Thoracic aorta (tissue), 2 donors: ENCODE measurements at places on chromosomes 1 and 21. TPM values are rescaled to one million over a fixed set of nuclear protein-coding genes. Genes with fewer than 3 reads are reported as not detected.

- DNase-seq = no peak
Observed at GRCh38 chr1:186904361-186904760, 75.6 kb downstream of the PLA2G4A start.

- DNase-seq = no peak
Observed at GRCh38 chr1:11806307-11806936, 431 bp downstream of the CLCN6 start.

- no peak for DNase-seq
Observed at GRCh38 chr1:32263744-32264143, 12.7 kb downstream of the LCK start.

DNA sequence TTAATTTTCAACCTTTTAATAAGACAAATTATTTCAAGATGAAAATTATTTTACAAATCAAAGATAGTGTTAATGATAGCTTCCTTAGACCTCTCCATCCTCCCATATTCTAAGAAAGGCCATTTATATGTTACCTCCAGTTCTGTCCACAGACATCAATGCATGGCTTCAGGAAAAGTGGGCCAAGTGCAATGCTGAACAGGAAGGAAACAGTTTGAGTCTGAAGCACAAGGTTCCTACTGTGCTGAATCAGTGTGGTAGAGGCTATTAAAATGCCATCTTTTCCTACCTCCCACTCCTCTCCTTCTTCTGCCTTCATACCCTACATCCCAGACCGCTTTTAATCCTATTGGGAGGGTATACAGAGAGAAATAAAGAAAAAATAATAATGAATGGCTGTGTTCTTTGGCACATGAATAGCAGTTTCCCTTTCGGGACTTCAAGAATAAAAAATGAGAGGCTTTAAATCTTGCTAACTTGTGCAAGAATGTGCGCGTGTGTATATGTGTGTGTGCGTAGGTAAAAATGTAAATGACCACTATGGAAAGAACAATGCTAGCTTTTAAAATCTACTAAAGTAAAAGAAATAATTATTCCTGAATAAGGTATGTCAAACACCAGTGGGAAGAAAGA is 62.6 kb upstream of the C1orf105 start:
- DNase-seq = no peak

GRCh38 chr1:117615474-117615873 is 9.6 kb downstream of the TENT5C start:
- DNase-seq = no peak

DNA sequence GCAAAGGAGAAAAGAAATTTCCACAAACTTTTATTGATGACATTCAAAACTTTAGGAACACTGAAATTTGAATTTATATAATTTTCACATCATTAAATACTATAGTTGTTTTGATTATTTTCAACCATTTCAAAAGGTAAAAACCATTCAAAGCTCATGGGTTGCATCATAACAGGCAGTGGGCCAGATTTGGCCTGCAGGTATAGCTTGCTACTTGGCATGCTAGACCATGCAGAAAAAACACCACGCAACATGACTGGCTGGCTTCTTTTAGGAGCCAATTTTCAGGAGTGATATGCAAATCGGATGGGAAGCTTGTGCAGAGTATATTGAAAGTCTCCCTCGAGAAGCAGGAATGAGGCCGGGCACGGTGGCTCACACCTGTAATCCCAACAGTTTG is 144.8 kb downstream of the GLUL start:
- no peak for DNase-seq

- DNase-seq = no peak
Observed at GRCh38 chr1:168227620-168228019, 1.8 kb downstream of the SFT2D2 start.

GRCh38 chr1:180265871-180266270 is 35.8 kb downstream of the LHX4 start:
- no peak for DNase-seq

DNA sequence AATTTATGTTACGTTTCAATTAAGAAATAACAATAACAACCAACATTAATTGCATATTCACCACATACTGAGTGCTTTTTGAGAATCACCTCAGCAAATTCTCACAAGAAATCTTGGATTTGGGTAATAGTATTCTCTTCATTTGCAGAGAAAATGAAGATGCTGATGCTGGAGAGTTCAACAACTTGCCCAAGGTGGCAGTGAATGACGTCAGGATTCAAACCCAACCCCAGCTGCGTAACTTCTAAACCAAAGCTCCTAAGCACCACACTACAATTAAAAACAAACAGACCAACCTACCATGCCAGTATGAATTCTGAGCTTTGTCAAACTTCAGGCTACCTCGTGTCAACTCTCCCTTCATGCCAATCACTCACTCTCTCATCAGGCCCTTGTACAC is 46.7 kb upstream of the GJB5 start:
- DNase-seq = no peak

- no peak for DNase-seq
Observed at GRCh38 chr1:194062526-194062925, 876.1 kb upstream of the B3GALT2 start.

GRCh38 chr1:94362466-94363058 is 55.6 kb upstream of the ABCD3 start:
- no peak for DNase-seq

- DNase-seq = no peak
Observed at GRCh38 chr1:155253208-155253607, 2.1 kb downstream of the ENTREP3 start.

DNA sequence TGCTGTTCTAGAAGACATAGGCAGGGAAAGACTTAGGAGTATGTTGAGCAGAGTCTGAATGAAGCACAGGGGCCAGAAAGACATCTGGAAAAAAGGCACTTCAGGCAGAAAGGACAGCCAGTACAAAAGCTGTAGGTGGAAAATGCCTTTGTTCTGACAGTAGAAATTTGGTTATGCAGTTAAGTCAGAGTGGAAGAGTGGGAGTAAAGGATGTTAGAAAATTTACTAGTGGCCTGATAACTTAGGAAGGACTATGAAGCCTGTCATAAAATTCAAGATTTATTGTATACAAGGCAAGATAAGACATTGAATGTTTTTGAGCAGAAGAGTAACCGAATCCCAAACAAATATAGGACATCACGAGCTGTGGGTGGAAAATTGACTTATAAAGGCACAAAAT is 987.9 kb downstream of the PLA2G4A start:
- DNase-seq = no peak

DNA sequence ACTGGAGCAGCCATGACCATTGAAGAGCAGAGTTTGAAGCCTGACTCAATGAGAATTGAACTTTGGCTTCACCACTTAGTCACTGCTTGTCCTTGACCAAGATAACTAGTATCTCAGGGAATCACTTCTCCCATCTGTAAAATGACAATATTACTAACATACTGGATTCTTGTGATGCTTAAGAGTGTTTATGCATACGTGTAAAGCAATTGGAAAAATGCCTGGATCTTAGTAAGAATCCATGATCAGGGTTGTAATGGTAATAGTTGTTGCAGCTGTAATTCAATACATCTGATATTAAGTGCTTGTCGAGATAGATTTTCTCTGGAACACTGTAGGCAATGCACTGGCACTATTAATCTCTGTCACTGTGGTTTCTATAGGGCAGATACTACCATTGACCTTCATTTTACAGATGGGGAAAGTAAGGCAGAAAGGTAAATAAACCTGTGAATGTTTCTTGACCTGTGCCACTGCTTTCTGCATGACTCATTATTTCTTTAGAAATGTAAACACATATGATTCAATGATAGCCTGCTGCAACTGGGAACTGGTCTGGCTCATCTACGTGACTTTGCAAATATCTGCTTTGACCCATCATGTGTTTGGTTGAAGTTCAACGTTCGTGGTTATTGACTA is 662.5 kb downstream of the PLA2G4A start:
- DNase-seq = no peak

Gene RPE65
- not detected for total RNA-seq

Gene VASH2
- 0.42 TPM for total RNA-seq

Gene C1orf94
- not detected for total RNA-seq

Gene JAM2
- total RNA-seq = 10.2 TPM

Gene INTS3
- 63.8 TPM for total RNA-seq

Gene GSTM5
- 6.9 TPM for total RNA-seq
